ENCODE measurements at places on chromosomes 4 and X.

GRCh38 chr4:4485806-4486205 is 56.0 kb downstream of the STX18 start:
- no peak for DNase-seq

DNA sequence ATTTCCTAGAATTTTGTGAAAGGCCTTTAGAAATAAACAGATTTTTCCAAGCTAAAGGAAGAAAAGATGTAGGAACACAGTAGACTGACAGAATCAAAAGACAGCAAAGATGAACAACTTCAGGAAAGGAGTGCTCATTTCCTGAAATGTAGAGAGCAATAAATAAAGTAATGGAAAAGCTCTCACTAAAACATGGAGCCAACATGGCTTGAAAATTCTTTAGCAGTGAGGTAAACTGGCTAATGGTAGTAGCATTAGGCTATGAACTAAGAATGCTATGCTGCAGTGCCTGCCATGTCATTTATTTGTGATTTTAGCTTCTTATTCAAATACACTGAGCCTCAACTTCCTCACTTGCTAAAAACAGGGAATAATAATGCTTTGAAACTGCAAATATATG is 108.7 kb downstream of the IQCM start:
- DNase-seq, result no peak

DNA sequence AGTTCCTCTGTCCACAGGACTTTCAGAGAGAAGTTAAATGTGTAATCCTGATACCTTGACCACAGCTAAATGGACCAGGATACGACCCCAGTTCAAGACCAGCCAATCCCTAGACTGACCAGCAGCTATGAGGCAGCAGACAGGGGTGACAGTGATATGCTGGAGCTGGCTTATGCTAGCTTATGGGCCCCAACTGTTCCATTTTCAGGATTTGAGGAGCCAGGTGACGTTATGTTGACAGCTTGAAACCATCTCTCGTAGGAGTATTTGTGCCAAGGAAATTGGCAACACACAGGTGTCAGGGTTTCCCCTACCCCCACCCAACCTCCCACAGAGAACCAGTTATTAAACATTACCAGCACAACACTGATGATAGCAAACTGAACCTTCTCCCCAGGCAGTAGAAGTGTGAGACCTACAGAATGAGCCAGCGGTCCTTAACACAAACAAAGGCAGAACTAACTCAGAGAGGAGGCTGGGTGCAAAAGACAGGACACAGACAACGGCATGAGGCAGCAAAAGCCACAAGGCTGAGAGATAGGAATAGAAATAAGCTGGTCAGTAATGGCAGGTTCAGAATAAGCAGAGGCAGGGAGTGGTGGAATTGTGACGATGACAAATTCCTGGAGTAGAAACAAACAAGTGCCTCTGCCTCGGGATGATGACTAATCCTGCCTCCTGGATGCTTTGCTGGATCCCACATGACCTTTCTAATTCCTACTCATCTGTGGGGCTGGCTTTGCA is 85.6 kb upstream of the CPEB2 start:
- DNase-seq, result no peak

DNA sequence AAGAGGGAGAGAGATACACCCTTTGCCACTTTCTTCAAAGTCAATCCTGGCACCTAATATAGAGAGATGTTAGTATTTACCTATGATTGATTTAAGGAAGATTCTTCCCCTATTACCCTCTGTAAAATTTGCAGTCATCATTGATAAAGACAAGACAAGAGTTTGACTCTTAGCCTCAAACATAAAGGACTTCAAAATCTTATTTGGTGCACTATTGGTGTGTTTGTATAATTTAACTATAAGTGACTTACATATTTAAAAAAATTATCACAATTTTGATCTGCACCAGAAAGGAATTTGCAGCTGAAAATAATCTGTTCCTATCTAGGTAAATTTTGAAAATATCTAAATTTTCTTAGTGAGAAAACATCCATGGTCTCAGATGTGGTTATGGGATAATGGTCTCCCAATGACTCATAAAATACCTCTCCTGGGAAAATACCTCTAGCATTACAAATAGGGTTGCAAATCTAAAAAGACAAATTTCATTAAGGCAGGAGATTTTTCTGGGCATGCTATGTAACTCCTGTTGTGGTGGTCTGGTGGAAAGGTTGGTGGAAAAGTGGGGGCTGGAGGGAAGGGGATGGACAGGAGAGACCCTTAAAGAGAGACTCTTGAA is 173.6 kb upstream of the MED14 start:
- DNase-seq, result no peak

DNA sequence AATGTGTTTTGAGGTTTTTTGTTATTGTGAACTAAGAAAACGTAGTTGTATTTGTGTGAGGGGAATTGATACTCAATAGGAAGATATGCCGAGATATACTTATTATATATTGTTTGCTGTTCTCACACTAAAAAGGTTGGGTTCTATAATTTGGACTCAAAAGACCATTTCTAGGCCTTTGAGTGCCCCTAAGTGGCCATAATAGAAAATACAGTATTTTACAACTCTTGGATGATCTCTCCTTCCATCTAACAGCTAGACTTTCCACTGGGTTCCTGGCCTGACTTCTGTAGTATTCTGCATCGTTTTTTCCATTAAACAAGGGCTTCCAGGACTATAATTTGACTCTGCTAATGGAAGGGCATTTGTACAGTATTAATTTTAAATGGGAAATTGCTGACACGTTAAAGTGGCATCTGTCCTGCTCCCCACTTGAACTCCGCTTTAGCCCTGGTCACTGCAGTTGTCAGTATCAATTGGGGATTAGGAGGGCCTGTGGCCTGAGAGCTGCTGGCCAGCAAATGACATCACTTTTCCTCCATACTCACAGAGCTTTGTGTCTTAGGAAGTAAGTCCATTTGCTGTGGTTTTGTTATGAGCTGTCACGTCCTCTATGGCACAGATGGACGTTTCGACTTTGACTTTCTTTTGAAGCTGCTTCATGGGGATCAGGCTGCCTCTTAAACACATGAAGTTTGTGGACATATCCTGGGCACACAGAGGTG is 176.9 kb downstream of the SLIT2 start:
- no peak for DNase-seq

GRCh38 chr4:30760551-30760950 is 40.4 kb downstream of the PCDH7 start:
- no peak for DNase-seq

DNA sequence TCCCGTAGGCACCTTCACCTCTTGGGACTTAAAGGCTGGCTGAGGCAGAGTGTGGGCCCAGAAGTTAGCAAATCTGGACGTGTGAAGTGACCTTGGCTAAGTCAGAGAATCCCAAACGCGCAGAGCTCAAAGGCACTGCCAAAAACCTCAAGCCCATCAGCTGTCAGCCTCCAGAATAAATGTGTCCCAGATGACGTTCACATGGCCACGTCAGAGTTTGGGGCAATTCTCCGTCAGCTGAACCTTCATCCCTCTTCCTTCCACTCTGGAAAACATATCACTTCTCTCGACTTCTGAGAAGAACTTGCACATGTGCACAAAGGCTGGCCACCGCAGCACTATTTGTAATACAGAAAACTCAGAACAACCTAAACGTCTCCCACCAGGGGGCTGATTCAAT is 35.7 kb upstream of the APLN start:
- no peak for DNase-seq

DNA sequence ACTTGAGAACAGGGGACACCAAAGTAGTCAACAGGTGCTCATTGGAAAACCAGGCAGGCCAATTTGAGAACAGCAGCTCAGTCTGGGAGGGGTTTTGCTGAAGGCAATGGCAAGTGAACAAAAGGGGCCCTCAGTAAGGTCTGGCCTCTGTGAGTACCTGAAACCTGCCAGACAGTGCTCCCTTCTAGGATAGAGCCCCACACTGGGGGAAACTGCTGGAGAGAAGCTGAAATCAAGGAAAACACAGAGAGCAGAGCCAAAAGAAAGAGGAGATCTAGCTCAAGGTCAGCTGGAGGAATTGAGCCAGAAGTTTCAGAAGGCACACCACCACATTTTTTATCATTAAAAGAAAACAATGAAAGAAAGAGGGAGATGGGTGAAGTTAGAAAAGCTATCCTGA is 28.2 kb downstream of the PNMA6E start:
- DNase-seq, result no peak

DNA sequence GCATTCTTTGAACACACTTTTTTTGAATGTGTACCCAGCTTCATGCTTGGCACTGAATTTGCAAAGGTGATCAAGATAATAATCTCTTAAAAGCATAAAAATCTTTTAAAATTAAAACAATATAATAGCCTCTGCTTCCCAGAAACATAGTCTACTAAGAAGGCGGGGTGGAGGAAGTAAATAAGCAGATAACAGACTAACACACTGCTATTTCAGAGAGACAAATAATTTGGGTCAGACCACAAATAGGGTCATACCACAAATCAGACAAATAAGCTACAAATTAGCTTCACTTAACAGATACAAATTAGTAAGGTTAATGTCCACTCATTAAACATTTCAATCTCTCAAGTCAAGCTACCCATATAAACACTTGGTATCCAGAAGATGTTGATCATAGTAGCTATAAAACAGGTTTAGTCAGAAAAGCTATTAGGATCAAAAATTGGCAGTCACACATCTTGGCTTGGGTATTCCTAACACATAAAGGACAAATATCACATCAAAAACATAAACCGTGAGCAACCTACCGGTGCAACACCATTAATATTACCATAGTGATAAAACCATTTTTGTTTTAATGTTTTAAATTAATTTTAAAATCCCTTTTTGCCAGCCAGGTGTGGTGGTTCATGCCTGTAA is 47.3 kb downstream of the PPP3CA start:
- no peak for DNase-seq
